ENCODE measurements at places on chromosomes 13 and 19.

DNA sequence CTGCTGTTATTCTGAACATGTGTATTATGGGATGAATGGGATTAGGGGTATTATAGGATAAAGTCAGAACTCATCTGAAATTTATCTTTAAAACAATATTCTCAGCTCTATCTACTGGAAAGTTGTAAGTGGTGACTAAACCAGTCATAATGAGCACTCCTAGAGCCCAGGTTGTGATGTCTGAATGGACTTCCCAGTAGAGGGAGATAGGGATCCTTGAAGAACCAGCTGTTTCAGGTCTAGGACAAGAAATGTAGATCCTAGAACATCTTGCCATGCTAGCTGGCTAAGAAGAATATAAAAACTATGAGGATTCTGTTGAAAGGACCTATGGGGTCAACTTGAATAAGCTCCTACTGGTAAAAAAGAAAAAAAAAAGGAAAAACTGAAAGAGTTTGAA is 310.8 kb downstream of the SLC7A1 start:
- no peak for DNase-seq

DNA sequence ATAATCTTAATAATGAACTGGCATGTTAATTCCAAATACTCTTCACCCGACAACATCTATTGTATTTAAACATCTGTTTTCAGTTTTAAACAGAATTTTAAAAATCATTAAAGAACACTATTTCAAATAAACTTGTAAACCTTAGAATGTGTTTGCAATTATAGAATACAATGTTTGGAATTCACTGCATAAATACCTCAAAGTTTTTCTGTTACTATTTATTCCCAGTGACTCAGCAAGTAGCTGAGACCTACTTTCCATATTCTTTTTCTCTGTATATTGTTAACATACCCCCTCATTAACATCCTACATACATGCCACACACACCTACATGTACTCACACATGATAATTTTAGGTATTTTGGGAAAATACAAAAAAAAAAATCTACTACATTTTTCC is 1134.3 kb downstream of the SLITRK1 start:
- DNase-seq, result no peak

- no peak for DNase-seq
Measured at GRCh38 chr13:45333977-45334922, 6.7 kb downstream of the TPT1 start.

GRCh38 chr13:51589793-51590192 is 5.5 kb downstream of the WDFY2 start:
- no peak for DNase-seq

- no peak for DNase-seq
Measured at GRCh38 chr13:47459512-47459911, 541.6 kb downstream of the SUCLA2 start.

- DNase-seq, result no peak
Measured at GRCh38 chr13:27120011-27120410, 51.6 kb downstream of the USP12 start.

DNA sequence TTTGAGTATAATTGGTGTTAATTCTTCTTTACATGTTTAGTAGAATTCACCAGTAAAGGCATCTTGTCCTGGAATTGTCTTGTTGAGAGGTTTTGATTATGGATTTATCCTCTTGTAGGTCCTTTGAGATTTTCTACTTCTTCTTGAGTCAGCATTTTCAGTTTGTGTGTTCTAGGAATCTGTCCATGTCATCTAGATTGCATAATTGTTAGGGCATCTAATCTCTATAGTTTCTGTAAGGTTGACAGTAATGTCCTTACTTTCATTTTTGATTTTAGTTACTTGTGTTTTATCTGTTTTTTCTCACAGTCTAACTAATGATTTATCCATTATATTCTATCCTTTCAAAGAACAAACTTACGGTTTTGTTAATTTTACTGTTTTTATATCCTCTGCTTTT is 492.0 kb downstream of the FGF9 start:
- DNase-seq, result no peak

DNA sequence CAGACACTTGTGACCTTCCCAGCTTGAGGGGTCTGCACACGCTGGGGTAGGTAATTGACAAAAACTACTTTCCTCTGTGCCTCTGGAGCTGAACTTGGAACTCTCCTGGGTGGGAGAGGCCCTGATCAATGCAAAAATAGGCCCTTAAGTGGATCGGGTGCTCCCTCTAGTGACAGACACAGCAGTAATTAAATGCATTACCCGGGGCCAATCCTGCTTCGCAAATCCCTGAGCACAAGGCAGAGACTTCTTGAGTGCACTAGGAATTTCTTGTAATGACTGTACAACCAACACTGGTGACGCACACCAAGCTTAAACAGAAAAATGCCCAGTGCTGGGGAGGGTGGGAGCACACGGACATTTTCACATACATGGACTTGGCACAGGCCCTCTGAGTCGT is 10.6 kb upstream of the UBE2S start:
- DNase-seq, result peak; percentile 80

GRCh38 chr13:49308921-49309408 is 61.2 kb downstream of the CDADC1 start:
- DNase-seq, result no peak

GRCh38 chr19:4495471-4495870 is 22.8 kb downstream of the PLIN4 start:
- no peak for DNase-seq

- DNase-seq, result peak; percentile 75
Measured at GRCh38 chr19:54231077-54231931, 8.5 kb upstream of the LILRB3 start.

- no peak for DNase-seq
Measured at GRCh38 chr13:113967729-113968462, 6.0 kb downstream of the C13orf46 start.

DNA sequence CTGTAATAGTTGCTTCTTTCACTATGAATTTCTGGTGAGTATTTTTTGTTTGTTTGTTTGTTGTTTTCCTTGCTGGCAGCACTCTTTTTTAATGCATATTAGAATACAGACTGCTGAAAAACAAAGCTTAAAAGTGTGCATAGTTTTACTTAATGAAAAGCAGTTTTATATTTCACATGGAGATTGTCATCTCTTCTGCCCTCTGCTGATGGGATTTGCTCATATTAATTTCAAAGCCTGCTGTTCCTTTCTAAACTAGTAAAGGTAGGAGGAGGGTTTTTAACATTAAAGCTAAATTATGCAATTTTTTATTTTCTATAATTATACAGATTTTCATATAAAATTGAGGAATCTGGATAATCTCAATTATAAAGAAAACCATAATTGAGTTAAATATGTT is 692.6 kb upstream of the SLITRK1 start:
- no peak for DNase-seq

GRCh38 chr13:91358387-91358782 is 10.9 kb downstream of the MIR17HG start:
- no peak for DNase-seq

GRCh38 chr19:49142866-49143335 is 12.3 kb downstream of the HRC start:
- DNase-seq, result peak; percentile 76

DNA sequence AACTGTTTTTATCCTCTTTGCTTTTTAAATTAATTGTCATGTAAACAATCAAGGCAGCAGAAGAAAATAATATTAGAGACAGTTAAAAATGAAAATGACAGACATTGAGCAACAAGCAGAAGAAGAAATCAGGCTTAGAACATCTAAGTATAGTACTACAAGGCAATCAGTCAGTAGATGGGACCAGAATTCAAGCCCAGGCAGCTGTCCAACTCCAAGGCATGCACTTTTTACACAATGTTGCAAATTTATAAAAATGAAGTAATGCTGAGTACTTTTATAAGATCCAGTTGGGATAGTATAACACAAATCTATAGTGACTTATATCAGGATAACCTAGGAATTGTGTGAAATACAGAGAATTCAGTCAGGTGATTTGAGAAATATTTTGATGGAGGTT is 2815.8 kb downstream of the PCDH9 start:
- DNase-seq, result no peak

- DNase-seq, result no peak
Measured at GRCh38 chr13:19860884-19861655, 2.4 kb downstream of the ZMYM5 start.

GRCh38 chr13:112342841-112343361 is 33.3 kb upstream of the SPACA7 start:
- DNase-seq, result no peak

GRCh38 chr13:80249516-80250212 is 91.3 kb downstream of the SPRY2 start:
- DNase-seq, result no peak

GRCh38 chr19:35329323-35329722 is 336 bp downstream of the CD22 start:
- DNase-seq, result no peak

DNA sequence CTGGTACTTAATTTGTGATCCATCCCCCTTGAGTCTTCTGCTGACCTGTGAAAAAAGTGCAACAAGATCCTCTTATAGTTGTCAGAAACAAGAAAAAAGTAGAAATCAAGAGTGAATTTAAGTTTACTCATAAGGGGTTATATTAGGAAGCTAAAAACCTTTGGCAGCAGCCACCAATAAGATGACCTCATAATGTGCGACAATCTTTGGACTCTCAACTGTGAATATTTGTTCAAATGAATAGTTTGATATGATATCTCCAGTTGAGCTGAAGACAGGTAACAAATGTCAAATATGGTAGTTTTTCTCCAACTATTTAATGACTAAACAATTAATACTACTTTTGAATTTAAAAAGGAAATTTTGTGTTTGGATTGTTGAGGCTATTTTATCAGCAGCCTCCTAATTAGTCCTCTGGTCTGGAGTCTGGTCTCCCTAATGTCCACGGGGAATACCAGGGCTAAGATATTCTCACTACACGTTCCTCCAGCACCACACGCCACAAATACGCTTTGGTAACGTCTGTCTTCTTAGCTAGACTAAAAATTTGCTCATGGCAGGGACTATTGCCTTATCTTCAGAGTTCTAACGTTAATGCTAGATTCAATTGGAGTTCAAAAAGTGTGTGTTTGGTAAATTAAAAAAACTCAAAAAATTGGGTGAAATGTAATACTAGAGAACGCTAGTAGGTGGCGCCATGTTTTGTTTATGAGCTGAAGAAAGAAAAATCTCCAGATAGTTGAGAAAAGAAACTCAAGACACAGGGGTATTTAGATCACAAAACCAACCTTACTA is 51.0 kb upstream of the PDX1 start:
- no peak for DNase-seq

GRCh38 chr13:46587807-46588418 is 34.9 kb downstream of the LRCH1 start:
- no peak for DNase-seq

DNA sequence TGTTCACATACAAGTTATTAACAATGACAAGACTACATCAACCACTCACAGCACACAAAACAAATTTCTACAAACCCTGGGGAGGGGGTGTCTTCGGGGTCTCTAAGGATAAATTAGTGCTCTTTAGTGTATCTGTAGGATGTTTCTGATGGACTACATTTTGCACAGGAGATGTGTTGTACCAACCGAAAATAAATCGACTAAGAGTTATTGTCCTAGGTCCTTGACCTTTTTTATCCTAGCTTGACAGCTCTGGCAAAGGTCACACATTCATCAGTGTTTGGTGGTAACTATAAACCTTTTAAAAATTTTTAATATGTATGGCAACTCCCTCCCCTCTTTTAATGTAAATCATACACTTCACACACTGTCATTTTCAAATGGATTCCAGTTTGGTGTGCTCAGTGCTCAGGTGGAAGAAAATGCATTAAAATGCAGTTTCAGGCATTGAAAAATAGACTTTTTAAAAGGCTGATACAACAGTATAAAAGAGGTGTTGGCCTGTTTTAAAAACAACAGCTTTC is 7.7 kb downstream of the ZIC5 start:
- no peak for DNase-seq

- no peak for DNase-seq
Measured at GRCh38 chr13:29496241-29496712, 99.2 kb downstream of the SLC7A1 start.

DNA sequence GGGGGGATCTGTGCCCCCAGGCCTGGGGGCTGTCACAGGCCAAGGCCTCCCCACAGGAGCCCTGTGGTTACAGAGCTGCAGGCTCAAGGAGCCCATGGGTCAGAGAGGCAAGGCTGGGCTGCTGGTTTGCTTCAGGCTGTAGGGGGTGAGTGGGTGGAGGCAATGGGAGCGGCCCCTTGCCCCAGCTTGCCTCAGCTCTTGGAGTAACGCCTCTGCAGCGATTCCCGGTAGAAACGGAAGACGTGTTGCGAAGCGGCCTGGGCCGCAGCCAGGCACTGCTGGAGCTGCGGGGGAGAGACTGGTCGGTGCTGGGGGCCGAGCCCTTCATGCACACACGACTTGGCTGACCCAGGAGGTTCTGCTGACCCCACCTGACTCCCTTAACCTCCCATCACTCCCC is 10.1 kb downstream of the TMEM91 start:
- no peak for DNase-seq

DNA sequence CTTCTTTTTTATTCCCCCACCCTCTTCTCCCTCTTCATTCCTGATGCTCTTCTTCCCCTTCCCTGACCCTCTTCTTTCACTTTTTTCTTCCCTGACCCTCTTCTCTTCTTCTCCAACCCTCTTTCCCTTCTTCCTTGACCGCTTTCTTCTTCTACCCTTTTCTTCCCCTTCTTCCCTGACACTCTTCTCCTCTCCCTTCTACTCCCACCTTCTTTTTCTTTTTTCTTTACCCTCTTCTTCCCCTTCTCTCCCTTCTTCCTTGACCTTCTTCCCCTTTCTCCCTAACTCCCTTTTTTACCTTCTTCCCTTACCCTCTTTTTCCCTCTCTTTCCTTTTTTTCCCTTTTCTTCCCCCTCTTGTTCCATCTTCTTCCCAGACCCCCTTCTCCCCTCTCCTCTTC is 931.3 kb downstream of the UQCRFS1 start:
- DNase-seq, result no peak

DNA sequence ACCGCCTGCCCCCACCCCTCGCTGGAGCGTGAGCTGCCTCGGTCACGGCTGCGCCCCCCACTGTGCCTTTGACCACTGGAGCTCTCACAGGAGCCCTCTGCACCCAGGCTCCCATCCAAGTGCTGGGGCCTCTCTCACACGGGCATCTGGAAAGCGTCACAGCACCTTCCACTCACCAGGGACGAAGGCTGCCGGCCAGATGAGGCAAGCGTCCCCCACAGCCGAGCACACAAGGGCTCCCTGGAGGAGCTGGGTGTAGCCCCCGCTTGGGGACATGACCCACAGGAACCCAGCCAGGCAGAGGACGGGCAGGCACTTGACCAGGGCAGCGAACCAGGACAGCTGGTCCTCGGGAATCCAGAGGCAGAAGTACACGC is 560 bp downstream of the TMEM86B start:
- no peak for DNase-seq

- no peak for DNase-seq
Measured at GRCh38 chr13:19178901-19179593, 2.6 kb downstream of the TUBA3C start.

GRCh38 chr13:22189176-22190048 is 518.5 kb downstream of the FGF9 start:
- no peak for DNase-seq

- DNase-seq, result peak; percentile 78
Measured at GRCh38 chr19:40605216-40605971, 4.2 kb downstream of the LTBP4 start.

DNA sequence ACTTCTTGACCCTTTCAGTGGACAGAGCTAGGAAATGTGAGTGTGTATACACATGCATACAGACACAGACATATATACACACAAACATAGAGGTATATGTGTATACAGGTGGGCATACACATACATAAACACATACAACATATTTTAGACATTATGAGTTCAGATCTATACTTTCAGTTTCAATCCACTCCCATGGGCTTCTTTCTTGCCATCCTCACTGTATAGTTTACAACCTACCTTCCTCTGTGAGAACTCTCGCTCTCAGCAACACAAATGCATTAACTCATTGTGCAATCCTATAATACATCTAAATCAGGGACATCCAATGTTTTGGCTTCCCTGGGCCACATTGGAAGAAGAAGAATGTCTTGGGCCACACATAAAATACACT is 21.2 kb upstream of the SCEL start:
- no peak for DNase-seq

- peak; percentile 25 for DNase-seq
Measured at GRCh38 chr13:98300956-98301641, 124.0 kb upstream of the RNF113B start.
